Fibroblast of lung (primary cell): ENCODE measurements at places on chromosomes 12 and 14. TPM values are rescaled to one million over a fixed set of nuclear protein-coding genes. Genes with fewer than 3 reads are reported as not detected.

GRCh38 chr12:95118788-95119179 lies 45.4 kb upstream of the NR2C1 start:
- no peak overlapping the region for H3K4me3 ChIP-seq
- no peaks in the 10 kb centered on the region for H3K36me3 ChIP-seq
- H3K27ac ChIP-seq, result peak overlapping the region; percentile 77
- DNase-seq, result no peak

KRT85 gene
- total RNA-seq, result not detected in 2 replicates

GRCh38 chr12:3363608-3364007 lies 127.4 kb upstream of the PRMT8 start:
- H3K4me3 ChIP-seq, result no peak overlapping the region
- peaks cover 28% of the 10 kb centered on the region for H3K27me3 ChIP-seq
- H3K4me1 ChIP-seq, result no peaks in the 10 kb centered on the region
- no peak overlapping the region for H3K27ac ChIP-seq
- no peak for DNase-seq

KRT77 gene
- total RNA-seq, result not detected in 2 replicates

DNA sequence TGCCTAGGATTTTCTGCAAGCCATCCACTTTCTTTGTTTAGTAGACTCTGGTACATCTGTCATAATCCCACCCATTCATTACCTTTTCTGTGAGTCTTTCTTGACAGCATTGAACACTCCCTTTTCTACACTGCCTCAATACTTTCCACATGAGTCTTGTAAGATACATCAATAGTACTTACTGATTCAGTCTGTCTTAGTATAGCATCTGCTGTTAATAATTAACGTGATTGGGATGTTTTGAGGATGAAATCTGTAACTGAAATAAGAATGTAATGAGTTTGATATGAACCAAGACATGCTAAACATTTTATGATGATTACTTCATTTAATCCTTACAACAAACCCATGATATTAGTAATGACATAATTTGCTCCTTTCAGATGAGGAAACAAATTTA lies 196.2 kb upstream of the FOXG1 start:
- H3K27me3 ChIP-seq, result no peaks in the 10 kb centered on the region
- no peak overlapping the region for H3K27ac ChIP-seq
- H3K36me3 ChIP-seq, result no peaks in the 10 kb centered on the region
- H3K4me3 ChIP-seq, result no peak overlapping the region
- no peaks in the 10 kb centered on the region for H3K4me1 ChIP-seq

A2ML1 gene
- total RNA-seq, result not detected in 2 replicates
